Naive B cell (primary cell): ENCODE measurements at places on chromosomes 1 and 21.

DNA sequence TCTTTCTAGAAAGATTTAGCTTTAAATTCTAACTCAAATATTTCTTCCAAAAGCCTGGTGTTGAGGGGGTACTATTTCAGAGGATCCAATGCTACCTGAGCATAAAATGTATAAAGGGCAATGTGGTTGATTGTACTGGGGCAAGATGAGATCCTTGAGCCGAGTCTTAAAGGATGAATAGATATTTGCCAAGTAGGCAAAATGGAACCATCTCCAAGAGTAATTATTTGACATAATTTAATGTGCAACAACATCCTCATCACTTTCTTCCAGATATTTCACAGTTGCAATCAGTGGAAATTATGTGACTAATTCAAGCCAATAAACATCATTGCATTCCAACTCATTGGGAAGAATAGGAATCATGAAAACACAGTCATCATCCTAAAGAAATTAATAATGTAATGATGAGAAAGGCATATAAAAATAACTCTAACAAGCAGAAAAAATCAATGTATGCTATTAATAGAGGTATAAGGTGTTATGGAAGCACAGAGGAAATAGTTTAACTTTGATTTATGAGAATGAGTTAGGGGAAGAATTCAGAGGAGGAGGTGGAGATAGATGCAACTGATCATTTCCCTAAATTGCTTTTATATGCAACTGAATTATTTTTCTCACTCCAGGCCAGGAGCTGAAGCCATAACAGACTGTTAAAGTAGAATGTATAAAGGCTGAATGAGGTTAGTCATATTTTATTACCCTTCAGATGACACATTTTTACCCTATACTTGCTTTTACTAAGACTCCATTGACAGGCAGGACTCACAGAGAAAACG, 30.0 kb upstream of the RGS4 start:
- no peak for DNase-seq

DNA sequence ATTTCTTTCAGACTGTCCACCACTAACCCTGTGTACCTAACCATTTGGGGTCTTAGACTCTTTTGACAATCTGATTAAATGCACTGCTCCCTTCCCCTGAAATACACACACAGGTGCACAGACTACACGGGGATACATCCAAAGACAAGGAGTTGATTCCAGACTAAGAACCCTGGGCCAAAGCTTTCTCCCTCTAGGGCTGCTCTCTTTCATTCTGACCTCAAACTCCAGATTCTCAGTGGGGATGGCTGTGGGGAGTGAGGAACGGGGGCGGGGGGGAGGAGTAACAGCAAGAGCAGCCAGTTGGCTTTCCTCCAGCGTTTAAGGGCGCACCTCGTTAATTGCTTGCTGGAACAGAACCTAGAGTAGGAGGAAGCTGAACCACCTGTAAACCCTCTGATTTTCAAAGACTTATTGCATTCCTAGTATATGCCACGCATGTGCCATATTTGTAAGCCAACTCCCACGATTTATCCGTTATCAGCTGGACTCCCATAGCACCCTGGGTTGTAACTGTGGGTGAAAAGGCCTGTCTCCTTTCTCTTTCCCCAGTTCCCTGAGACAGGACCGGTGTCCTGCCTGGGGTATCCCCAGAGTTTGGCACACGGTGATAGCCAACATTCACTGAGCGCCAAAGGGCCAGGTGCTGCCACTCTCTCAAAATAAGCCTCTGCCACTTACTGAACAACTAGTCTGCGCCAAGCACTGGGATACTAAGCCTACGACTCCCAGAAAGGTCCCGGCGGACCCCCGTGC, 920 bp downstream of the MTHFR start:
- peak; percentile 38 for DNase-seq

DNA sequence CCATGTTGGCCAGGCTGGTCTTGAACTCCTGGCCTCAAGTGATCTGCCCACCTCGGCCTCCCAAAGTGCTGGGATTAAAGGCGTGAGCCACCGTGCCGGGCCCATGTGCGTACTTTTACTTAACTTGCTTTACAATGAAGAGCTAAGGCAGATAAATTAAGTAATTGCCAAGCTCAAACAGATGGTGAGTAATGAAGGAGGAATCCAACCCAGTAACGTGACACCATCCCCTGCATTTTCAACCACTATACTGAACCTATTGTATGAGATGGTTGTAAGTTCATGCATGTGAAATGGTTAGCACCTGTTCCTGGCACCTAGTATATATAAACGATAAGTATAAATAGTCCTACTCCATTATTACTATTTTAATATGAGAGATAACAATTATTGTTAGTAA, 588.0 kb upstream of the BEND5 start:
- DNase-seq, result no peak

GRCh38 chr21:45776971-45777370, 133.4 kb downstream of the PCBP3 start:
- no peak for DNase-seq

- DNase-seq, result no peak
Measured at GRCh38 chr1:200634261-200635122, 13.9 kb upstream of the KIF14 start.

DNA sequence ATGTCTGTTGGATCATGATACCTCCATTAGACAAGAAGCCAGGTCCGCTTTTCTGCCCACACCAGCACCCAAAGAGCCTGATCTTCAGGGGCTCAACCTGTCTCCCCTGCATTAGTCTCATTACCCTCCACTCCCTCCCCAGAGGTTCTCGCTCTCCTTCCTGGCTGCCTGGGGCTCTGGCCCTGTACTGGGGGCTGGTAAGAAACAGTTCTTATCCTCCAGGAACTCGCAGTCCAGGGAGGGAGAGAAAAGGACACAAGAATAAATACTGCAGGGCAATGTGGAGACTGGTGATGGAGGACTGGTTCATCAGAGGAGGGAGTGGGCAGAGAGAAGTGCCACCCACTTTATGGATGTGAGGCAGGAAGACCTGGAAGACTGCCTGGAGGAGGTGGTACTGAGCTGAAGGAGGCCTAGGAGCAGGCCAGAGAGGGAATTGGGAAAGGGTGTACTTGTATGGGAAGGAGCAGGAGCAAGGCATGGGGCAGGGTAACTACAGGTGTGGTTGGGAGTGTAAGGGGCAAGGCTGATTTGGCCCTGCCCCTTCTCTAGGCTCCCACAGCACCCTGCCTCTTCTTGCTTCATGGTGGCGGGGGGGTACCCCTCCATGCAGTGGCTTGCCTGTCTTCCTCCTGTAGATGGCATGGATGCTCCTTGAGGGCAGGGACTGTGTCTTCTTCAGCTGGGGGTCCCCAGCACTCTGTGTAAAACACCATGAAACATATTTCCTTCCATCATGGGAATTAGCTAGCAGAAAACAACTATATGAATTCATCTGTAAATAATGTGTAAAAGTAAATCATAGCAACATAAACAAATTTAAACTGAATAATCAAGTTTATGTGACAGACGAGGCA, 5.0 kb downstream of the LRRC71 start:
- no peak for DNase-seq

GRCh38 chr1:15876357-15877055, 29.0 kb downstream of the SPEN start:
- no peak for DNase-seq

DNA sequence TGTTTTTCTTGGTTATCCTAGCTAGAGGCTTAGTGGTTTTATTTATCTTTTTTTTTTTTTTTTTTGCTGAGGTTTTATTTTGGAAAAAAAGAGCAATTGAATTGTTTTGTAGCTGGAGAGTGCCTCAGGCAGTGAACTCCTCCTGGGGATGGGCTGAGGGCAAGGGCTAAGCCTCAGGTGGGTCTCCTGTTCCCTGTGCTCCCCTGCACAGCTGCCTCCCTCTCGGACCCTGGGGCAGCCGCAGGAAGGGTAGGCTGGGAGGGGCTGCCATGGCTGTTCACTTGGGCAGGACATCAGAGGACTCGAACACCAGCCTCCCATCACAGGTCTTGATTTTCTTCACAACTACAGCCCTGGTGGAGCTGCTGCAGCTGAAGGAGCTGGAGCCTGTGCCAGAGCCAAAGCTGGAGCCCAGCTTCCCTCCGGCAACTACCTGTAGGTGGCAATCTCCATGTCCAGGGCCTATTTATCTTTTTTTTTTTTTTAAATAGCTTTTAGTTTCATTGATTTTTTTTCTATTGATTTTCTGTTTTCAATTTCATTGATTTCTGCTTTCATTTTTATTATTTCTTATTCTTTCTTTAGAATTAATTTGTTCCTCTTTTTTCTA, 28.9 kb downstream of the LEPR start:
- DNase-seq, result no peak

GRCh38 chr1:27557596-27558340, 46.2 kb downstream of the AHDC1 start:
- DNase-seq, result no peak

DNA sequence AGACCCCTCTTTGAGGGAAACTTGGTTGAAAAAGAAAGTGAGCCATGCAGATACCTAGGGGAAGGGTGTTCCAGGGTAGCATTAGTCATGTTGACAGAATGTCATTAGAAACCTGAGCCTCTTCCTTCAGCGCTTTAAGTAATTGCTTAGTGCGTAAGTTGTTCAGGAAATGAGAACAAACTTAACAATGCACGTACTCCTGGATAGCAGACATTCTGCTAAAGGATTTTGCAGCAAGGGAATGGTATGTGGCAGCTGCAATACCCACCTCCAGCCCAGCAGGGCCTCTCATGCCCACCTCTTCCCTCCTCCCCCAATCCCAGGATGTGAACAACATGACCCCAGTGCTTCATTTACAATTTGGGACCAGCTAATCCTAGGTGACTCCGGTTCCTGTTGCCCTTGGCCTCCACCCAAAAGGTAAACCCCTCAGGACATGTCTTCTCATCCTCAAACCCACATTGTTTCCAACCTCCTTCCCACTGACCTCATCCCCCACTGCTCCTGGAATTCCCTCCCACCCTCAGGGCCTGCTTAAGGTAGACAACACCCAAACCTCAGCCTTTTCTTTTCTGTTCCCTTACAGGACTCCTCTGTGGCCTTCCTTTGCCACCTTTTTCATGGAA, 98.0 kb upstream of the BCAR3 start:
- no peak for DNase-seq

GRCh38 chr1:2257245-2257627, 29.1 kb downstream of the SKI start:
- no peak for DNase-seq

GRCh38 chr1:196308176-196308575, 300.1 kb downstream of the KCNT2 start:
- DNase-seq, result no peak

GRCh38 chr1:113904674-113905434, at the start of the genes AP4B1 and DCLRE1B:
Gene AP4B1 (minus strand): TSS chr1:113904799. CDS start chr1:113904717, 82 bp downstream.
Gene DCLRE1B (plus strand): TSS chr1:113905326. CDS start chr1:113905587, 261 bp downstream.
- peak; percentile 98 for DNase-seq

GRCh38 chr1:58721247-58721820, 21.5 kb upstream of the MYSM1 start:
- DNase-seq, result no peak

DNA sequence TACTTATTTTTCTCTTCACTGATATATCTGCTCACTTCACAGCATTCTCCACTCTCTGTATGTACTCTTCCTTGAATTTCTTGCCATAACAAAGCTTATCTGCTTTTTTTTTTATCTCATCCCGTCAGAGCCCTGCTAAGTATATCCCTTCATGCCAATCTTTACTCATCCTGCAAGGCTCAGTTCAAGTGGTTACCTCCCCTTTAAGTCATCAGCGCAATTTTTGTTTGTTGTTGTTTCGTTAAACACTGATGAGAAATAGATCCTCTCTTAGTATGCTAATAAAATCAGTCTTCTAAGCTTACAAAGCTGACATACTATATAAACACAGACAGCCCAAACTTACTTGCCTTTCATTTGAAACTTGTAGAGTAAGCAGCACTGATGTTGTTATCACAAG, 17.8 kb downstream of the COL24A1 start:
- DNase-seq, result no peak

GRCh38 chr1:6358757-6359201, 34.8 kb downstream of the ACOT7 start:
- DNase-seq, result no peak

- no peak for DNase-seq
Measured at GRCh38 chr1:169779970-169780369, 14.7 kb downstream of the METTL18 start.

- DNase-seq, result peak; percentile 61
Measured at GRCh38 chr1:145979746-145980456, 15.4 kb downstream of the POLR3GL start.

- no peak for DNase-seq
Measured at GRCh38 chr1:17890815-17891191, 135.7 kb downstream of the ACTL8 start.

DNA sequence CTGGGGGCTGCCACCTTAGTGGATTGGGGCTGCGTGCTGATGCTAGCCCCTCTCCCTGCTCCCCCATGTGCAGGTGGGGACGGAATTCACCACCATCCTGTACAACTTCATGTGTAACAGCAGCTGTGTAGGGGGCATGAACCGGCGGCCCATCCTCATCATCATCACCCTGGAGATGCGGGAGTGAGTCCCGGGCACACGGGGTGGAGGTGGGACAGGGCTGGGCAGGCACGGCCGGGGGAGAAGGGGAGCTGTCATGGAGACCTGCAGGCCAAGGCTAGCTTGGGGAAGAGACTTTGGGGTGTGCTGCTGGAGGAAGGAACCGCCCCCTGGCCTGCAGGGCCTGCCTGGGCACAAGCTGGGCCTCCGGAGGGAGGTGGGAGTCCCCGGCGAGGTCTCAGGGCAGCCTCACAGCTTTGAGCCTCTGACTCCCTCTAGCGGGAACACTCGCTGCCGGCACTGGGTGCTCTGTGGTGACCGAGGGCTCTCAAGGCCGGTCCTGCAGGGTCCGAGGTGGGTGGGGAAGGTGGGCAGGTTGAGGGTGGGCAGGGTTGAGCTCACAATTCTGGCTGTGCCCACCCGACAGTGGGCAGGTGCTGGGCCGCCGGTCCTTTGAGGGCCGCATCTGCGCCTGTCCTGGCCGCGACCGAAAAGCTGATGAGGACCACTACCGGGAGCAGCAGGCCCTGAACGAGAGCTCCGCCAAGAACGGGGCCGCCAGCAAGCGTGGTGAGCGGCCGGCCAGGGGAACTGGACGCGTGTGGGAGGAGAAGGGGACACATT, 25.0 kb upstream of the CCDC27 start:
- no peak for DNase-seq

DNA sequence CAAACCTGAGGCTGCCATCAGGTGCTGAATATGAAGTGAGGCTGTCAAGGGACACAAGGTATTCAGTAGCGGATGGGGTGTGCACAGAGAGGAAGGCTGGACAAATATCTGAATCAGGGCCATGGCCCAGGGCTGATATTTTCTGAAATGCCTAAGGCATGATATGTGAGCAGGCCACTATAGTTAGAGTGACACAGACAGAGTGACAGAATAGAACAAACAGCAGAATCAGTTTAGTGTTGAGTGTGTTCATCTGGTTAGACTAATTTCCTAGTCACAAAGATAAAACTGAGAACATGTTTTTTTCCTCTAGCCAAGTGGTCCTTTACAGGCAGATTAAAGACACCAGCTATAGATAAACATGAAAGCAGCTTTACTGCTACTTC, 3.9 kb downstream of the OVAAL start:
- no peak for DNase-seq

DNA sequence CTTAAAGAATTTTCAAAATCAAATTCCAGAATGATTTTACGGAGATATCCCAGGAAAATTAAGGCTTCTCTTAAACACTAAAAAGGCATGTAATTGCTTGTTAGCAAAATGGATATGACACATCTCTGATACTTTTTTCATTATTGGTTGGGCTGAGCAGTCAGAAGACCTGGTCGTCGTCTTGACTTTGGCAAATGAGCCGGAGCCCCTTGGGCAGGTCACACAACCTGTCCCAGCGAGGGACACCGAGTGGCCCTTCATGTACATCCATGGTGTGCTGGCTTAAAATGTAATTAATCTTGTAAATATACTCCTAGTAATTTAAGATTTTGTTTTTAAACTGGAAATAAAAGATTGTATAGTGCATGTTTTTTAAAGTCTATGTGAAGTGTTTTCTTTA, 33.9 kb downstream of the IFNGR2 start:
- DNase-seq, result no peak

- no peak for DNase-seq
Measured at GRCh38 chr1:65235867-65236805, 73.2 kb upstream of the DNAJC6 start.
